ENCODE measurements at places on chromosomes 3 and 15.
A peak's percentile ranks its signal among the peaks of the same experiment; 100 is the strongest.

DNA sequence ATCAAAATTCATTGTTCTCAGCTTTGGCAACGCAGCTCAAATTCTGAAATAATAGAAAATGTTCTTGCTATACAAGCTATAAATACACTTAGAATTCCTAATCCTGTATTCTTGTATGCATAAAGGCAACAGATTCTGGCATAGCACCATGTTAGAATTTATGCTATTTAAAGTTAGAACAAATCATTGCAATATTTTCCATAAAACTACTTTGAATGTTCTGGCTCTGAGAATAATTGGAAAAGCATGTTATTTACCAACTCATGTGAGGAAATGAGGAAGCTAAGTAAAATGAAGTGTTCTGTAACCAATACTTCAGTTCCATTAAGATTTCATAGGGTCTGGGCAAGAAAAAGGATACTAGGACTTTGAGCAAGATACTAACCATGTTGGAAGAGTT lies 888.9 kb downstream of the SQOR start:
- DNase-seq, result no peak

DNA sequence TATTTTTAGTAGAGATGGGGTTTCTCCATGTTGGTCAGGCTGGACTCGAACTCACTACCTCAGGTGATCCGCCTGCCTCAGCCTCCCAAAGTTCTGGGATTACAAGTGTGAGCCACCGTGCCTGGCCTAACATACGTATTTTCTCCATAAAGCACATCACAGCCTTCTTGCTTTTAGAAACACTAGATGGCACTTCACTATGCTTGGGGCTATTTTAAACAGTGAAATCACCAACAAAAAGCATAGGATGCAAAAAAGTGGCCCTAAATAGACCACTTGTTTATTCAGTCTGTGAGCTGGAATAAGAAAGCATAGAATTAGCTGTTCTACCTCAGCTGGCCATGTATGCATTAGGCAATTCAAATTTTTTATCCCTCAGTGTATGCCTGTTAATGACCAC lies 46.0 kb downstream of the PRICKLE2 start:
- no peak for DNase-seq

GRCh38 chr15:90414408-90415028 lies 26.5 kb downstream of the IQGAP1 start:
- DNase-seq, result no peak

GRCh38 chr3:53252096-53252946 lies 3.5 kb downstream of the TKT start:
- DNase-seq, result no peak

GRCh38 chr3:49593041-49593440 lies 38.8 kb downstream of the BSN start:
- no peak for DNase-seq

DNA sequence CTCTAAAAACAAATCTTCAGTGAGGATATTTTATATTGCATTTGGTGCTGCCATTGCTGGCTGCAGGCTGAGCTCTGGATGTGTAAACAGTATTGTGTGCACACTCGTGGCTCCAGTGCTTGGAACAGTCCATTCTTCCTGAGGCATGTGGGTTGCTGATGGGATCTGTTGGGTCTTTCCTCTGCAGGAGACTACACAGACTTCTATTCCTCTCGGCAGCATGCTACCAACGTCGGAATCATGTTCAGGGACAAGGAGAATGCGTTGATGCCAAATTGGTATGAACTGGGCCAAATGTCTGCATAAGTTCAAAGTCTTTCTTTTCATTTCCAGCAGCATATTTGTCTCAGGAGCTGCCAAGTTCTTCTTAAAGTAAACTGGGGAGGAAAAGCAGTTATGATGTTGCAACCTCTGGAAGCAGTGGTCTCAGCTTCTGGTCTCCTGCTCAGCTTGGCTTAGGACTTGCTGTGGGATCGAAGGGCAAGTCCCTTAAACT lies 9.3 kb downstream of the FAH start:
- DNase-seq, result peak; percentile 28

GRCh38 chr3:111332488-111333080 lies 209.4 kb upstream of the CD96 start:
- no peak for DNase-seq

GRCh38 chr3:11074451-11074850 lies 79.8 kb upstream of the HRH1 start:
- no peak for DNase-seq

DNA sequence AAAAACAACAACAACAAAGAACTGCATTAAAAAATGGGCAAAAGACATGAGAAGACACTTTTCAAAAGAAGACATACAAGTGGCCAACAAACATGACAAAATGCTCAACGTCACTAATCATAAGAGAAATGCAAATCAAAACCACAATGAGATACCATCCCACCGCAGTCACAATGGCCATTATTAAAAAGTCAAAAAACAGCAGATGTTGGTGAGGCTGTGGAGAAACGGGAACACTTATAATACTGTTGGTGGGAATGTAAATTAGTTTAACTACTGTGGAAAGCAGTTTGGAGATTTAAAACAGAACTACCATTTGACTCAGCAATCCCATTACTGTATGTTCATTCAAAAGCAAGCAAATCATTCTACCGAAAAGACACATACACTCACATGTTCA lies 15.1 kb downstream of the EIF1B start:
- DNase-seq, result no peak

DNA sequence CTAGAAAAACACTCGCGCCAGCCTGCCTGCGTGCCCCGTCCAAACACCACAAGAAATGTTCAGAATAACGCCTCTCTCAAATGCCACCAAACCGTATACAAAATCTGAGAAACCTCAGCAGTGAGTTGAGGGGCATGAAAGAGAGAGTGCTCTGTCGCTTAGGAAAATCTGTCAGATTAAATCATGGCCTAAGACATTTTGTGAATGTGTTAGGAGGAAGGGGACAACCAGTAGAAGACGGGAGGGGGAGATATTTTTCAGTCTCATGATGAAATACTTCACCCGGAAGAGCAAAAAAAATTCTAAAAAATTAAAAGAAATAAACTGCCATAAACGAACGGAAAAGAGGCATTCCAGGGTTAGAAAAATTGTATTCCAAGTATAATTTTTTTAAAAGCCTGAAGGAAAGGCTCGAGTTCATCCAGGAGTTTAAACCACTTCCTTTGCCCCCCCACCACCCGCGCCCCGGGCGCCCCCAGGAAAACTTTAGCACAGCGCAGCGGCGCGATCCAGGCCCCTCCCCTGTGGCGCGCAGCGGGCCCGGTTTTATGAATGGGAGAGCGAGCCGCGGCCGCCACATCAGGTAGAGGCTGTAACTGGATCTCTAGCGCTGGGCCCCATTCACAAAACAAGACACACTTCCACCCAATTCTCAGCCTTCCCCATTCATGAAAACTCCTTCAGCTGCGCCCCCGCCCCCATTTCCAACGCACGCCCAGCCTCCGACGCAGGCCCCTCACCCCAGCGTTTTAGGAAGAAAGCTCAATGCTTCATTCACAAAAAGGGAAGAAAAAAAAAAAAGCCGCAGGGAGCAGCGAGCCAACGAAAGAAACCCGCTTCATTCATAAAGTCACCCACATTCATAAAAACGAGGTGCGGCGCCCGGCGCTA lies 1.4 kb downstream of the ETV5 start:
- DNase-seq, result no peak

- no peak for DNase-seq
These were observed 876.0 kb downstream of the EPHA3 start for GRCh38 chr3:89983449-89983848.

GRCh38 chr15:45703670-45704328 lies 69.0 kb downstream of the SQOR start:
- no peak for DNase-seq

DNA sequence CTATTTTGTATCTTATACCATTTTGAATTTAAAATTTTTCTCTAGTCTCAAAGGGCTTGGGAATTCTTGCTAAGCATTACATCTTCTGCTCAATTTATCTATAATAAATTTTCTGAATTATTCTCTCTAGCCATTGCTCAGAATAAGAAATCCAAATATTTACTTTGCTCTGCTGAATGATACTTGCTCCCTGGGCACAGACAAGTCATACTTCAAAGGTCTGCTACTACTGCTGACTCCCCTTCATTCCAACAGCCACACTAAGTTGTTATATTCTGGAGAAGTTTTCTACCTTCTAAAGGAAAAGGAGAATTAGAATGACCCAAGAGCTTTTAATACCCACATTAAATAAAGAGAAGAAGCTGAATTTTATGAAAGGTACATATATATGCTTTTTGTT lies 460.3 kb upstream of the ZNF717 start:
- DNase-seq, result no peak

DNA sequence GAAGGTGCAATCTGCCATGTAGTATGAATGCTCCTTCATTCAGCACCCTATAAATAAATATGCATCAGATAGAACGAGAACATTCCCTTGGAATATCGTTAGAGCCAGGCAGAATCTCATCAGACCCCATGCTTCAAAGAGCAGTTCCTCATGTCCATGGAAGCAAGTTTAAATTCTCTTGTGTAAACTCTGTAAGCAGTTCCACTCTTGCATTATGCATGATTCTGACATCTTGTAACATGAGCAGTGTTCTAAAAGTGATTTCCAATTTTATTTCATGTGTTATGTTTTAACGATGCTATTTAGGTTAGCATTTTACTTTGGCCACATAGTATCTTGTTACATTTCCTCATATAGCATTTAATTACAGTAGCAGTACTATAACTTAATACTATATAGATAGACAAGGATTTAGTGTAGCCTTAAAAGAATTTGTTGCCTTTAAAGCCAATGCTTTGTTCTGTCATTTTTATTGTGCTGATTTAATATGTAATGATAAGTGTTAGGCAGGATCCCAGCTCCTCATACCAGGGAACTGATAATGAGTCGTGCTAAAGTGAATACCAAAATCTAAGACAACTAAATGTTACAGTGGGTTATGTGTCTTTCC lies 161.2 kb upstream of the NECTIN3 start:
- DNase-seq, result no peak

DNA sequence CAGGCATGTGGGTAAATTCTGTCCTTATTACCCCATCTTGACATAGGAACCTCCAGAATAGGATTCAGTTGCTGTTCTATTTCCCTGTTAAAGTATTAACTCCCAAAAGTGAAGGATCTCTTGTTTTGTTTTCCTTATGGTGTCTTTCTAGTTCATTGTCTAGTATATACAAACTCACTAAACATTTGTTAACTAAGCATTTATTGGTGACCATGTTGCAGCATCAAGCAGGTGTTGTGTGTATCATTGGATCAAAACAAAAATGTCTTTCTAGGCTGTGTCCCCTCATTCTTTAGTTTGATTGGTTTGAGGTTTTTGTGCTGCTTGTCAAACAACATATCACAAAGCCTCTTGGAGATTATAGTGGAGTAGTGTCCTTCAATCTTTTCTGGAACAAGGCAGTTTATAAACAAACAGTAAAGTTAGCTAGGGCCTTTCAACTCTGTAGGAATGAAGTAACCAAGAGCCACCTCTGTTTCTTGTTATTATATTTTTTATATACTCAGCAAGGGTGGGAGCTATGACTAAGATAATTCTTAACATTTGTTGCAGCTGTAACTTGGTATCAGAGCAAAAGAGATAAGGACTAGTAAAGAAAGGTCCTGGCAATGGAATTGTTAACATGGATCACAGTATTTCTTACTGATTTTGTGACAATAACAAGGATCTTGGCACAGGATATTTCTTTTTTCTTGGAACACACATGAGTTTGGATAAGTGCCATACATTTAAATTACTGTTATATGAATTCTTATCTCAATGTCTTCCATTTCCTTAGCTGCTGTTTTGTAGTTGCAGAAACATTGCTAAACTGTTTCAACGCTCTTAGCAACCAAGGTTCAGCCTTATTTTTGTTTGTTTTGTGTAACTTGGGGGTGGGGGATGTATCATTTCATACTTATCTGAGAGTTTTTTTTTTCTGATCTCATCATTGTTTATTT lies 49.3 kb downstream of the TMOD3 start:
- no peak for DNase-seq

DNA sequence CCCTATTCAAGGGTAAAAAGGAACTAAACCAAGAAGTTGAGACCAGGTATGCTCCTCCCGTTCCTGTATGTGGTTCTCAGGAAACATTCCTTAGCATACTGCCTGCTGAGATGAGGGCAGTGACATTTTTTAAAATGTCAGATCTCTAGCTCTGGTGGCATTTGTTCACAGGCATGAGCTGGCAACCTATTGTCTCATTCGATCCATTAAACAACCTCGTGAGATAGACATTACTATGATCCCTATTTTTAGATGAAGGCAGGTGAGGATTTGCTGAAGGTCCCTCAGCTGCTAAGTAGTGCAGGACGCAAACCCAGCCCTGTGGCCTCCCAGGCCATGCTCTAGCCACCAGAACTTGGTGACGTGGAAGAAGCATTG lies 74.9 kb downstream of the SIDT1 start:
- no peak for DNase-seq

DNA sequence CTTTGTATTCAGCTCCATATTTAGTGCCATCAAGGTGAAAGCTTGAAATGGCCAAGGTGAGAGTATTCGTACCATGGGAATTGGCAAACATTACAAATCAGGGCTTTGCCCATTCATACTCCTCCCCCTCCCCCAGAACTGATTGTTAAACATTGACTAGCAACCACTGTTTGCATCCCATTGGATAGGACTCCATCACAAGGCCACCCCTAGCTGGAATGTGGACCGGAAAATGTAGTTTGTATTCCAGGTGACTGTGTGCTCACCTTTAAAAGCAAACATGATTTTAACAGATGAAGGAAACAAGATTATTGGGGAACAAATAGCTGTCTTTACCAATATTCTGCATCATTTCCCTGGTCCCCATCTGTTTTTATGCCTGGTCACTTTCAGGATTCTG lies 14.1 kb downstream of the ST3GAL6 start:
- no peak for DNase-seq

DNA sequence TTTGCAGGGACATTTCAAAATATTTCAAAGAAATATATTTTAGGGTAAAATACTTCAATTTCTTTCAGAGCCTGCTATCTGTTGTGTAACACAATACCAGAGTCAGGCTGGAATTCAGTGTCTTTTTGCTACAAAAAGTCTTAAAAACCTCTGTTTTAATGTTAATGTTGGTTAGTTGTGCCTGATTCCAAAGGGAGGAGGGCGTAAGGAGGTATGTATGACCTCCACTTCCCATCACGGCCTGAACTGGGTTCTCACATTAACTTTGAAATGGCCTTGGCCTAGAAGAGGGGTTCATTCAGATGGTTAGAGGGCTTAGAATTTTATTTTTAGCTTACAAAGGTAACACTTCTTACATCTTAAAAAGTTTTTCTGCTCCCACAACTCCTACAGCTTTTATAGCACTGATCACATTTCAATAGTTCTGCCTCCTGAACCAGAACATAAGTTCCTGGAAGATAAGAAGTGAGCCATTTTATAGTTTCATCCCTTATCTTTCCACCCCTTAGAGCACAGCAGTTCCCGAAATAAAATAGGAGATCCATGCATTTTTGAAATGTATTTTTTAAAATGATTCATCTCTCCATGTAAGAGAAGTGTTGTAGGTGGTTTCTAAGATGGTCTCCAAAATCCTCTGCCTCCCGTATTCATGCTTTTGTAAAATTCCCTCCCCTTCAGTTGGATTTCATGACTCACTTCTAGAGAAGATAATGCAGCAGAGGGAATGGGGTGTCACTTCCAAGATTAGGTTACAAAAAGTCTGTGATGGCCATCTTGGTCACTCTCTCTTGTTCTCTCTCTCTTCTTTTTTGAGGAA lies 543.1 kb upstream of the NECTIN3 start:
- no peak for DNase-seq

GRCh38 chr3:195558602-195559001 lies 15.5 kb upstream of the PPP1R2 start:
- DNase-seq, result no peak

- no peak for DNase-seq
These were observed 523 bp downstream of the HDAC11 start for GRCh38 chr3:13480340-13481318.

- no peak for DNase-seq
These were observed 48.9 kb downstream of the ZBBX start for GRCh38 chr3:167330993-167331785.
